ENCODE measurements at places on chromosomes 5 and 9.

DNA sequence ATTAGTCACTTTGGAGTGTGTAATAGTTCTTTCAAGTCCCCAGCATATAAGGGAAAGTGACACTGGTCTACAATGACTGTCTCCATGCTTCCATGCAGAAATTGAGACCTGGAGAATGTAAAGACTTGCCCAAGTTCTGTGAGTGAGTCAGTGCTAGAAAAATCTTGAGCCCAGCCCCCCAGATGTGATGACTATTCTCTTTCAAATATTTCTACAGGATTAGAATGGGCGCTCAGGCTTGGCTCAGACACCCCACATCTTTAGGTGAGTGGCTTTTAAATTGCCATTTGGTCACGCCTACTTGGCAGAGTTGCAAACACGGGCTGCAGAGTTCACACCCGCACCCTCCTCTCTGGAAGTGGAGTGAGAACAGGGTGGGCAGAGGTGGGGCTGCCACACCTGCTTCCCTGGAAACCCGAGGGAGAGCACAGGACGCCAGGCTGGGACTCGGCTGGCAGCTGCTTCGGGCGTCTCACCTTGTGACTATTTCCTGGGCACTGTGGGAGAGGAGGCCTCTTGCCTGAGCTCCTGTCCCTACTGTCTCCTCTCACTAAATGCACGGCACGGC is 37.6 kb downstream of the ROPN1L start:
- DNase-seq, result no peak

DNA sequence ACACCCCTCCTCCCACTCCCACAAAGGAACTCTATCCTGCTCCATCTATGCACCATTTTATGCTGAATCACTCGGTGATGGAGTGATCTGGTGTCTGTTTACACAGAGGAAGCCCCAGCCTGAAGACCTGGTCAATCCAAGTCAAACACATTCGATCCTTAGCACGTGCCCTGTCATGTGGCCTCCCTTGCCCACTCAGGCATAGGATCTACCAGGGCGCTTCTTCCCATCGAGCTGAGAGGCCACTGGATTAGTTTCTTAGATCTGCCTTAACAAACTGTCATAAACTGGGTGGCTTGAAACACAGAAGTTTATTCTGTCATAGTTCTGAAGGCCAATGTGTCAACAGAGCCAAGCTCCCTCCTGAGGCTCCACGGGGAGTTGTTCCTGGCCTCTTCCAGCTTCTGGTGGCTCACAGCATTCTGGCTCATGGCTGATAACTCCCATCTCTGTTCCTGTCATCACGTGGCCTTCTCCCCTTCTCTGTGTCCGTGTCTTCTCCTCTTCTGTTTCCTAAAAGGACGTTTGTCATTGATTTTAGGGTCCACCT is 34.2 kb downstream of the FOXI1 start:
- DNase-seq, result no peak

GRCh38 chr9:33939924-33940874 is 108.5 kb downstream of the UBAP2 start:
- no peak for DNase-seq

DNA sequence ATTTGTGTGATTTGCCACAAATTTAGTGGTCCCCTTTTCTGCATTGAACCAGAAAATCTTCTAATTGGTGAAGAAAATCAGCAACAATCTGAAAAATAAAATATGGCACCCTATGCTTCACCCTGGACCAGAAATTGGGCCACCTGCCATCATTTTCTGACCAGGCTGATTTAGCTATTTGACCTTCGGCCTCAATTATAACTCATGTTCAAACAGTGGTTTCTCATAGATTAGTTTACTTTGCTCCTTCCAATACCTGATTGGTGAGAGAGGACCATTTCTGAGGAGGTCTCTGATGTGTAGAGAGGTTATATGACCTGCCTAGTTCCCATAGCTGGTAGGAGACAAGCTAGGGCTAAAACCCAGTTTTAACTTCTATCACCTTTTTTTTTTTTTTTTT is 59.0 kb downstream of the PTTG1 start:
- DNase-seq, result no peak

GRCh38 chr5:170523830-170524229 is 20.0 kb downstream of the KCNIP1 start:
- DNase-seq, result no peak
